ENCODE measurements at places on chromosomes 16 and 17. TPM values are rescaled to one million over a fixed set of nuclear protein-coding genes. Genes with fewer than 3 reads are reported as not detected.

Gene ANKS4B
- total RNA-seq = 0.08 TPM

Gene MPV17L
- 4.6 TPM for total RNA-seq

Gene CD68
- total RNA-seq = 34.0 TPM

Gene MAF
- 0.48 TPM for total RNA-seq

Gene EXOC3L1
- total RNA-seq = not detected

Gene RNF167
- total RNA-seq = 144 TPM

Gene DHX38
- 53.8 TPM for total RNA-seq

Gene STX1B
- total RNA-seq = 1.4 TPM

Gene FSCN2
- 2.0 TPM for total RNA-seq

Gene ALOX12B
- 1.8 TPM for total RNA-seq

Gene AGRP
- total RNA-seq = not detected

Gene RNFT1
- total RNA-seq = 14.4 TPM

Measured in A549 treated with CpdA at 1 μM for 4 hours (cell line).